ENCODE measurements at places on chromosomes 5 and 9.

- no peak for ATAC-seq
These were observed 26.1 kb downstream of the AP3B1 start for GRCh38 chr5:78268356-78268755.

GRCh38 chr9:80789831-80790230 lies 899.5 kb downstream of the TLE1 start:
- ATAC-seq = no peak

- no peak for ATAC-seq
These were observed 4.2 kb upstream of the RNF180 start for GRCh38 chr5:64161420-64161819.

DNA sequence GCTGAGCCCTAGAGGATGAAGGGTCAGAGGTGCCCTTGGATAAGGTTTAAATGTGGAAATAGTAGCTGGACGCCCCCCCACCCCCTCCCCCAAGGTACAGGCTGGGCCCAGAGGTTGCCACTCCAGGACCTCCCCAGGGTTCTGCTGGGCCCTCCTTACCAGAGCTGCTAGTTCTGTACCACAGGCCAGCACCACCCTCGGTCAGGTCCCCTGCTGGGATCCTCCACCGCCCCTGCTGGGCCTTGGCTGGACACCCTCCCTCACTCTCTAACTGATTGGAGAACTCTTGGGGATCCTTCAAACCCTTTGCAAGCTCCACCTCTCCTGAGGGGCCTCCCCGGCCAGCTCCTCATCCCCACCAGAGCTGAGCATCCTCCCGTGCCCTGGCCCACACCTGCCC lies 34.9 kb downstream of the PTGES start:
- ATAC-seq = no peak

DNA sequence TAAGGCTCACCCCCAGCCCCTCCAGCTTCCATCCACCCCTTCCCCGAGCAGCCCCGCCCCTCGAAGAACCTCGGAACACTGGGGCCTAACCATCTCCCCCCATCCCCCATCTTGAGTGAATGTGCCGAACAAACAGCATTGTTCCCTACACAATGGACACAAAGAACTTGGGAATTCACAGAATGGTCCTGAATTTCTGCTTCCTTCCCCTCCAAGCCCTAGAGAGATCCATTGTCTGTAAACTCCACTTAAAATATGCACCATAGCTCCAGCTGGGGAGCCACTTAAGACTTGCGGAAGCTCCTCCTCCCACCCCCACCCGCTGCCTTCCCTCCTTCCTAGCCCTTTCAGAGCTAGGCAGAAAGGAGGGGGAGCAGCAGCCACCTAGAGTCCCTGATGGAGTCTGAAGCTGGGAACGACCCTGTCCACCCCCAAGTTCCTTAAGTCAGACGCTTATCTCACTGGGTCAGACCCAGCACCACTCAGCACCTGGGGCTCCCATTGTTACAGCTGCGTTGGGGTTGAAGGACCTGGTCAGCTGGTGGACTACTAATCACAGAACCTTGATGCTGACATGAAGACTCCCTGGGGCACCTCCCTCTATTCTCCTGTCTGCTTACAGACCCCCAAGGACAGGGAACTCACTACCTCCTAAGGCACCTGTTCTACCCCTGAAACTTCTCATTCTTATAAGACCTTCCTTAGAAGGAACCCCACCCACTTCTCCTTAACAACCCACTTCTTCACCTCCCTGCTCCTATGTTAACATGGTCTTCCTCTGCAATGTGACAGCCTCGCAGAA lies 61.4 kb downstream of the PCDH1 start:
- no peak for ATAC-seq

GRCh38 chr5:73378070-73378469 lies 70.5 kb downstream of the FOXD1 start:
- no peak for ATAC-seq

- no peak for ATAC-seq
These were observed 13.4 kb upstream of the ACSL6 start for GRCh38 chr5:132024789-132025402.

DNA sequence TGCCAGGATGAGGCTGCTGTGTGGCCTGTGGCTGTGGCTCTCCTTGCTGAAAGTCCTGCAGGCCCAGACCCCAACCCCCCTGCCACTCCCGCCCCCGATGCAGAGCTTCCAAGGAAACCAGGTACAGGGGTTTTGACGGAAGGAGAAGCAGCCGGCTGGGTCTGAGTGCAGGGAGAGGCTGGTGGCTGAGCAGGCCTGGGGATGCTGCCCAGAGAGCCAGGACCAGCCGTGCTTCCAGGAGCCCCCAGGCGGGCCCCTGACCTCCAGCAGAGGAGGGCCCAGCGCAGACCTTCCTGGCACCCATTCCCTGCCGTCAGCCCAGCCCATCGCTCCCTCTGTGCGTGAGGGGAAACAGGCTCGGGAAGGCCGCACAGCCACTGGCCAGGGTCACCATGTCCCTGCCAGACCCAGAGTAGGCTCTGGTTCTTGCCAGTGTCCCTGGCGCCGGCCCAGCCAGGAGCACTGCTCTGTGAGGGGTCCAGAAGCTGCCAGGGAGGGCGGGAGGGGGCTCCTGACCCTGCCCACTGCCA lies 313 bp downstream of the LCN12 start:
- ATAC-seq = no peak

GRCh38 chr5:115831163-115831768 lies 10.1 kb downstream of the ATG12 start:
- ATAC-seq = peak; percentile 50

DNA sequence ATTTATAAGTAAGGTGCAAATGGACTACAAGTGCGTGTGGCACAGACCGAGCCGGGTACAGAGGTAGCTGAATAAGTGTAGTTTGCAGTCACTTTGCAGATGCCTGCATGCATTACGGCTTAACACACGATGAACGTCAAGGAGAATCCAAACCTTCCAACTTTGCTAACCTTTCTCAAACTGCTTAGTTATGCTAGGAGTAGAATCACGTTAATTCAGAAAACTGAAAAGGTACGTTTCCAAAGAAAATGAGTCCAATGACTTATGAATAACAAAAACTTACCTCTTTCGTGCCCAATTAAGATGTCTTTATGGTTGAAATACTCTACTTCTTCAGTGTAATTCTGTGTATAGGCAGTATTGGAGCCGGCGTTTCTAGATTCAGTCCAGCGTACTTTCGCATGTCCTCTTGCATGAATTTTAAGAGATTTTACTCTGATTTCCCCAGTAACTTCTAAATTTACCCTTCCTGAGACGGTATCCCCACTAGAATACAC lies 539 bp downstream of the ARRDC3 start:
- ATAC-seq = no peak

- ATAC-seq = peak; percentile 75
These were observed 65.4 kb upstream of the GARNL3 start for GRCh38 chr9:127199001-127199791.

- ATAC-seq = no peak
These were observed 446.4 kb downstream of the KIF4B start for GRCh38 chr5:155459889-155460500.

DNA sequence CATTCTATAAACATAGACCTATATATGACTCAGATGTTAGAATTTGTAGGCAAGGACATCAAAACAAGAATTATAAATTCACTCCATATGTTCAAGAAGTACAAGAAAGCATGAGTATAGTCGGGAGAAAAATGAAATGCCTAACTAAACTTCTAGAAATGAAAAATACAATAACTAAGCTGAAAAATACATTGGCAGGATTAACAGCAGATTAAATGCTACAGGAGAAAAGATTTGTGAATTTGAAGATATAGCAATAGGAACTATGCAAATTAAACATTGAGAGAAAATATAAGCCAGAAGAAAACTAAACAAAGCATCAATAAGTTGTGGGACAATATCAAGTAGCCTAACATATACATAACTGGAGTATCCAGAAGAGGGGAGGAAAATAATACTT lies 55.3 kb upstream of the PRSS3 start:
- no peak for ATAC-seq

DNA sequence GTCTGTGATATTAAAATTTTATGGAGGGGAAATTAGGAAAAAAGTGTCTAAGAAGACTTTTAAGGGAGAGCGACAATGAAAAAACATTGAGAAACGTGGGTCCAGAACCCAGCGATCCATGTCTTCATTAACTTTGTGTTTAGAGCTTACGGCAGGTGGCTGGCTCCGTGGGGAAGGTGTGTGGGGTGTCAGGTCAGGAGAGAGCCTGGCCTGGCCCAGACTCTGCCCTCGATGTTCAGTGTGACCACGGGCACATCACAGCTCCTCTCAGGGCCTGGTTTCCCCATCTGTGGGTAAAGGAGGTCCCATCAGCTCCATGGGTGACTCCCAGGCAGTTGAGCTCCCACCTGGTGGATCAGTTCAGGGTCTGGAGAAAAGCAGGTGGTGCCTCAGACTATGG lies 22.1 kb downstream of the DAB2IP start:
- no peak for ATAC-seq

DNA sequence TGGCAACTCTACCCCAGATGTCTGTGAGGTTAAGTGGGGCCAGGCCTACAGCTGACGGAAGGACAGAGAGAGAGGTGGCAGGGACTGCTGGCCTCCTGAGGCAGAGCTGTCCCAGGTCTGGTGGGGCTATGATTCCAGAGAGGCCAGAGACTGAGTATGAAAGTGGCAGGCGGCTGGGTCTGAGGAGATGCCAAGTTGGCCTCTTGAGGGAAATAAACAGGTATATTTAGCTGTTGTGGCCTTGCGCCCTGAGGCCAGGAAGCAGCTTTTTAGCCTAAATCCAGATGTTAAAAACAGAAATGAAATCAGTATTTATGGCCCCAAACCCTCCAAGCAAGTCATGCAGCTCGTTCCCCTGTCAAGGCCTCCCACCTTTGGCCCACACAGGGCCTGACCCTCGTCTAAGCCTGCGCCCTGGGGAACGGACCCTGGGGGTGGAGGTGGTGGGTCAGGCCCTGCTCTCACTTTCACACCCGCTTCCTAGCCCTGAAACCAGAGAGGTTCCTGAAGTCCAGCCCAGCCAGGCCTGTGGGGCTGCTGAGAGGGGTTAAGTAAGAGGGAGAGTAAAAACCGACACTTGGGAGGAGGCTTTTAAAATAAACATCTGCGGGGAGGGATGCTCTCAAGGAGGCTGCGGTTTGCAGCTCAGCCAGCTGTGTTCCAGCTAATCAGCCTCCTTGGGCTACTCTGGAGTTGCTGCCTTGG lies 18.7 kb downstream of the PCDHGC5 start:
- ATAC-seq = no peak

- ATAC-seq = no peak
These were observed 5.5 kb upstream of the ESM1 start for GRCh38 chr5:54990841-54991258.

DNA sequence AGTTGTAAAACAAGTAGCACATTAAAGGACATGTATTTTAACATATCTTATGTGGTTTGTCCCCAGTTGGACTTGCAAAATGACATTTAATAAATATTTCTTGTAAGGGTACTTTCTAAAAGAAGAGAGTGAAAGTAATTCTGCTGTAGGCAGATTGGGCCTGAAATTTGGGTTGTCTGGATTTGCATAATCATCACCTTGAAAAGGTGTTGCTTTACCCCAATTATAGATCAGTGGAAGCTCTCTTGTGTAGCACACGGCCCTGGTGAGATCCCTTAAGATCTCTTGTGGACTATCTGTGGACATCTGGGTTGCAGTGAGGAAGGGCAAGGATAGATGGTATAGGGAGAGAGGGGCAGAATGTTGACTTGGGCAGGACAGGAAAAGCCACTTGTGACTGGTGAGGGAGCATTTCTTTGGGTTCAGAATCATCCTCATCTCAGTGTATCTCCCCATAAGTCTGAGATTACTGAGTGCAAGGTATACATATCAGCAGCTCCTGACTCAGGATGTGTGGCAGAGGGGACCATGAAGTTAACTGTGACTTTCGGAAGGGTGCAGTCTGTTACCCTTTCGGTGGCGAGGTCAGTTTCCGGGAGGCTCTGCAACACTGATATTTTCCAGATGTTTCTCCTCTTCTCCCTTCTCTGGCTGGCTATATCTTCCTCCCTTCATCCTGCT lies 2.0 kb upstream of the TNFAIP8 start:
- no peak for ATAC-seq

DNA sequence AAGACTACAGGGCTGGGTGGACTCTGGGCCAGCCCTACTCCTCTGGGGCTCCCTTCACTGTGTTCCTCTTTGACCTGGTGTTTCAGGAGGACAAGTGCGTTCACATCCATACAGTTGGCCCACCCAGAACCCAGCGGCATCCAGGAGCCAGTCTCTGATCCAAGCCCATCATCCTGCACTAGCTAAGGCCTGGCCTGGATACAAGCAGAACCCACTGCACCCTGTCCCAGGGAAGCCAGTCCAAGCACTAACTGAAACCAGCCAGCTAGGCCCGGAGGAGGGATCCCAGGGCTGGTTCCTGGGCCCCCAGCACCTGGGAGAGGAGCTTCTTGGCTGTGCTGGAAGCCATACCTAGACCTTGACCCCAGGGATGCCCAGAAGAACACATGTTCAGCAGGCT lies 4.1 kb upstream of the GBGT1 start:
- ATAC-seq = no peak

GRCh38 chr9:120474591-120475243 lies 105.2 kb downstream of the CDK5RAP2 start:
- peak; percentile 72 for ATAC-seq

DNA sequence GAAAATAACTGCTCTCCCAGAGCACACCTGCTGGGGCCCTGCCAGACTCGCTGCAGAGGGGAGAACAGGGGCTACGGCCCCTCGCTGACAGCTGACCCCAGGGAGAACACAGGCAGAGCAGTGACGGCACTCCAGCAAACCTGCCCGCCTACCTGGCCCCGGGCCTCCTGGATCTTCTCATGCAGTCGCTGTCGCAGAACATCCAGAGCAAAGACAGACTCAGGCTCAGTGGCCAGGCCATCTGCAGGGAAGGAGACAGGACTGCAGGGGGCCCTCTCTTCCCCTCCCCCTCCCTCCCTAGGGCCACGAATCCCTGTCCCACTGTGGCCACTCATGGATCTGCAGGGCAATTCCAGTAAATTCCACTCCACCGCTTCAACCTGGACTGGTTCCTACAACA lies 2.4 kb downstream of the SURF6 start:
- no peak for ATAC-seq

DNA sequence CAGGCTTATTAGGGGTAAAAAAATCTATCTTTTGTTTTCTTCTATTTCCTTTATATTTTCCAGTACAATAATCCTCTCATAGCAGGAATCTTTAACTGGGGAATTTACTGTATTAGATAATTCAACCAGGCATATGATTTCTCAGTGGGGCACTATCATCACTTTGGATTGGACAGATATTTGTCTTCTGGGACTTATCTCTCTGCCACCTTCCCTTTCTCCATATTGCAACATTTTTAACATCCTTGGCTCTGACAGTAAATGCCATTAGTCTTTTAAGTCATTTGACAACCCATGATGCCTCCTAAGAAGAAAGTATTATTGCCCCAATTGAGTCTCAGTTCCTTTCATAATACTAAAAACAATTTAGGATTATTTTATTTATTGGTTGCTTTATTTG lies 304.1 kb downstream of the FGF10 start:
- ATAC-seq = no peak

- no peak for ATAC-seq
These were observed 87.1 kb downstream of the ADRB2 start for GRCh38 chr5:148913493-148913892.

GRCh38 chr5:64952951-64953673 lies 184.4 kb downstream of the CWC27 start:
- ATAC-seq = no peak

- ATAC-seq = no peak
These were observed 448.9 kb upstream of the ZNF462 start for GRCh38 chr9:106414042-106414441.

Measured in esophagus mucosa (tissue), 1 donor.